Smooth muscle cell of the coronary artery (primary cell): ENCODE measurements at places on chromosomes 4 and X. TPM values are rescaled to one million over a fixed set of nuclear protein-coding genes. Genes with fewer than 3 reads are reported as not detected.

Gene RAB41
- total RNA-seq, result not detected in 2 replicates

Gene REELD1
- not detected in 2 replicates for total RNA-seq

Gene DRP2
- total RNA-seq, result 0.12 and 6.7 TPM in 2 replicates

Gene GPRASP3
- total RNA-seq, result 3.4 and 8.0 TPM in 2 replicates

Gene SERTM2
- not detected in 2 replicates for total RNA-seq

Gene SASH3
- total RNA-seq, result not detected in 2 replicates

Gene FAM199X
- 8.0 and 24.4 TPM in 2 replicates for total RNA-seq

Gene LAGE3
- 14.9 and 16.4 TPM in 2 replicates for total RNA-seq

Gene GPR119
- not detected in 2 replicates for total RNA-seq

Gene MXRA5
- total RNA-seq, result 0.90 and 24.9 TPM in 2 replicates

Gene CTAG1A
- total RNA-seq, result not detected in 2 replicates

Gene KLHL2
- total RNA-seq, result 16.4 and 24.7 TPM in 2 replicates

Gene CT45A5
- not detected in 2 replicates for total RNA-seq

Gene CSTF2
- 8.2 and 15.6 TPM in 2 replicates for total RNA-seq

Gene HCFC1
- total RNA-seq, result 6.0 and 8.2 TPM in 2 replicates

Gene RAB9B
- total RNA-seq, result 0.94 and 1.5 TPM in 2 replicates

Gene F8A3
- 0.98 TPM in 1 of 2 replicates, not detected in the other for total RNA-seq

Gene FRMD7
- total RNA-seq, result under 0.01 TPM in 1 of 2 replicates, not detected in the other

Gene TMPRSS11A
- not detected in 2 replicates for total RNA-seq

Gene TRAPPC2
- total RNA-seq, result 8.5 and 10.9 TPM in 2 replicates

Gene CTPS2
- 8.1 and 11.7 TPM in 2 replicates for total RNA-seq

Gene SUPT20HL1
- under 0.01 TPM in 1 of 2 replicates, not detected in the other for total RNA-seq

Gene SPANXC
- not detected in 2 replicates for total RNA-seq

Gene FMR1
- 24.7 and 61.9 TPM in 2 replicates for total RNA-seq

Gene SORBS2
- total RNA-seq, result 4.8 and 24.0 TPM in 2 replicates

Gene L1CAM
- total RNA-seq, result 0.08 and 0.23 TPM in 2 replicates

Gene EGFL6
- total RNA-seq, result 0.70 TPM in 1 of 2 replicates, not detected in the other

Gene AREG
- total RNA-seq, result 0.47 TPM in 1 of 2 replicates, not detected in the other

Gene IL3RA
- total RNA-seq, result not detected in 2 replicates

Gene IL2
- total RNA-seq, result not detected in 2 replicates

Gene INTU
- 3.1 and 9.1 TPM in 2 replicates for total RNA-seq

Gene CLDN34
- not detected in 2 replicates for total RNA-seq

Gene POU3F4
- not detected in 2 replicates for total RNA-seq

Gene NUDT10
- total RNA-seq, result 0.35 and 1.1 TPM in 2 replicates
